ENCODE measurements at places on chromosomes 12 and 14.

DNA sequence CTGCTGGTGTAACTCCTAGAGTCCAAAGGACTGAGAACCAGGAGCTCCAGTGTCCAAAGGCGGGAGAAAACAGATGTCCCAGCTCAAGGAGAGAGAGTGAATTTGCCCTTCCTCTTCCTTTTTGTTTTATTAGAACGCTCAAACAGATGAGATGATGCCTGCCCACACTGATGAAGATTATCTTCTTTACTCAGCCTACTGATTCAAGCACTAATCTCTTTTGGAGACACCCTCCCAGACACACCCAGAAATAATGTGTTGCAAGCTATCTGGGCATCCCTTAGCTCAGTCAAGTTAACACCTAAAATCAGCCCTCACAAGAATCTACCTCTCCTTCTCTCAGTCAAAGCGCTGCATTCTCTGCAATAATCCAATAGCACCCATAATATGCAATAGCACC, 78.2 kb upstream of the BCL2L14 start:
- no peak for DNase-seq

DNA sequence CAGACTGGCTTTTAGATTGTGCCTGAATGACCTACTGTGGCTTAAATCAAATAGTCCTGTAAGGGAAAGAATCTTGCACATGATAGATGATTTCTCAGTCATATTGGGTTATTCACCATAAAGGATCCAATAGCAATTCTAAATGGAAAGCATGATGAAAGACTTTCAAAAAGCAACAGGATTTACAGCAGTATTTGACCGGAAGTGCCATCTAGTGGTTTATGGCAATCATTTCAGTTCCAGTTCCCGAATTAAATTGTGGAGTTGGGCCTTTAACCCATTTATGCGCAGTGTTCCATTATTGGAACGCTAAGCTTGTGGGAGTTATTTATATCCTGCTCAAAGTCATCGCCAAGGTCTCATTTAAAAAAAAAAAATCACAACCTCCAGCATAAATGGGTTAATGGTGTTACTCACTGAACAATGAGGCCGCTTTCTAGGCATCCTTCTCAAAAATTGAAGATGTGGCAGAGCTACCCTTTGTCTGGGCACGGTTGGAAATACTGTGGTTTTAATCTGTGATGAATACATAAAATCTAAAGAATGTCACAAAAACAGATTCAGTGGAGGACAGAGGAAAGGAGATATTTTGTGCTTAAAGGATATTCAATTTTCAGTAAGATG, 60.8 kb upstream of the REP15 start:
- no peak for DNase-seq

DNA sequence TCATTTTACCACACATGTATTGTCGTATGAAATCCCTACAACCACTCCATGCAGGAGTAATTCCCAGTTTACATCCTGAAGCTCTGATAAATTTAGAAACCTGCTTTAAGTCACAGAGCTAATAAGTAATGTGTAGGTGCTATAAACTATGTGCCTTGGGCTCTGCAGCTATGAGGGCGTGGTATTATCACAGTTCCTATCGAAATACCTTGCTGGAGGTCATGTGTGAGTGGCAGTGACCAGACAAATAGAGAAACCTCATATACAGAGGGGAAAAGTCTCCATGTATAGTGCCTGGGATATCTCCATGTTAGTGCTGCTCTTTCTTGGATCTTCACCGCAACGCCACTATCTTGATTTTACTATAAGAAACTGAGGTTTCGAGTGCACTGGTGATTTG, 883 bp upstream of the TBC1D15 start:
- DNase-seq: no peak

GRCh38 chr14:94486883-94487282, 10.9 kb upstream of the SERPINA9 start:
- DNase-seq: no peak

DNA sequence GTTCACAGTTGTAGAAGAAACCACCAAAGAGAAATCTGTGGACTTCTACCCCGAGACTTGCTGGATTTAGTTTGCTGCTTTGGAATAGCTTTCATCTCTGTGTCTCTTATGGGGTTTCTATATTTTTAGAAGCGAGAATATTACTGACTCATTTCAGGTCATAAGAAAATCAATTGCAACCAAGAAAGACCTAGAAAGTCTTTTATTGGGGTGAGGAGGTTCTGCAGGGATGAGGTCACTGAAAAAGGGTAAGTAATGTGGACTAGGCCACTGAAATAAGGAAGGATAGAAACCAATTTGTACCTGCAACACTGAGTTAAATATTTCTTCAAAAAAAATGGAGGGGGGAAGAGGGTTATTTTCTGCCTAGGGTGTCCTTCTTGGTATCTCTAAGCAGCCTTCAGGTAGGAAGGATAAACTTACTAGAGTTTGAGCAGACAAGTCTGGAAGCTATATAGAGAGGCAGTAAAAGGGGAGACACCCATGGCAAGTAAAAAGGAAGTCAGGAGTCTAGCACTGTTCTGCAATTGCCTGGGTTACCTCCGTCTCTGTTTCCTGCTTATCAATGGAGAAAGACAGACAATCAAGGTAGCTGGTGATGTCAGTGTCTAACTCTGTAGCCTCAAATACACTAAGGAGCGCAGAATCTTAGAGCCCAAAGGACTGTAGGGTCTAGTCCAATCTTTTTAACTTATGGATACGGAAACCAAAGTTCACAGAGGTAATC, 19.6 kb upstream of the KERA start:
- DNase-seq: no peak

DNA sequence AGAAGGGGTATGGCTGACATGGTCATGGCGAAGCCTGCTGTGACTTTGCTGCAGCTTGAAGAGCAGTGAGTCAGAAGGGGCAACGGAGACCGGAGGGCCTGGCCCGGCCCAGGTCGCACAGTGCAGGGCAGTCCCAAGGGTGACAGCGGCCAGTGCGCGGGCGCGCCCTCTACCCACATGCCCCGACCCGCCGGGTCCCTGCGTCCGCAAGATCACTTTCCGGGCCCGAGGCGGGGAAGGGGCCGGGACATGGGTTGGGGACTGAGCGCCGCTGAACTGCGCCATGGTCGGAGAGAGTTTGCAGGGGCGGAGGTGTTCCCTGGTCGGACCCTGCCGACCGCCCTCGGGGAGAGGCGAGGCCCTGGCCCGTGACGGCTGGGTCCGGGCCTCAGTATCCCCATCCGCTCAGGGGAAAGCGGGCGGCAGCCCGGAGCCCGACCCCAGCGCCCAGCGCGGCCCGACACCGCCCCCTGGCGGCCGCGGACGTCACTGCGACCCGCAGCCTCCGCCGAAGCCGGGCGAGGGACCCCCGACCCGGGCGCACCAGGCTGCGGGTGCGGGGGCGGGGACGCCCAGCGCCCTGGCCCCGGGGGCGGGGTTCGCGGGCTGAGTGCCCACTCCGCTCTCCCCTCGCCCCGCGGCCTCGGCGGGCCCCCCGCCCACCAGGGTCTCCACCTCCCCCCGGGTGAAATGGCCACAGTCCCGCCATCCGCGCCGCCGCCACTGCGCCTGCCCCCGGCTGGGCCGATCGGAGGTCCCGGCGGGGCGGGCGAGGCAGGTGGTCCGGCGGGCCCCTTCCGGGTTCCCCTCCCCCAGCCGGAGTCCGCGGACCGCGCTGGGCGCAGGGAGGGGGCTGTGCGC, 7.2 kb upstream of the ANKRD9 start:
- DNase-seq: peak; percentile 58

DNA sequence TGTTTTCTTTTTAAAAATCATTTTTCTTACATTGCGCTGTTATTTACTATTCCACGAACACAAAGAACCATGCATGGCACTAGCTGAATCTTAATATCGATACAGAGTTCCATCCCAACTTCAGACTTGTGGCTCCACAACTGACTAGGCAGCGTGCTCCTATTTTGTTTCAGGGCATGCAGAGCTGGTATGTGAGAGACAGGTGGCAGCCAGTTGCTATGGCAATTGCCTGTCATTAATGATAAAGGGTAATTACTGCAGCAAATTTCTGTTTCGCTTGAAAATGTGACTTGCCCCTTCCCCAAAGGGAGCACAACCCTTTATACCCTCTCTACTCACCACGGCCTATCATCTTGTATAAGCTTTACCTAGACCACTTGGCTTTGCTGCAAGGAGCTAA, 113.1 kb upstream of the G2E3 start:
- no peak for DNase-seq

Measured in activated CD4-positive, alpha-beta T cell treated with anti-CD3 and anti-CD28 coated beads, Interleukin-2, amount 10 ng/mL, durations not matched to agents 7 days and 5 days (primary cell).